ENCODE measurements at places on chromosomes 7 and 10. TPM values are rescaled to one million over a fixed set of nuclear protein-coding genes. Genes with fewer than 3 reads are reported as not detected.
A peak's percentile ranks its signal among the peaks of the same experiment; 100 is the strongest.

DNA sequence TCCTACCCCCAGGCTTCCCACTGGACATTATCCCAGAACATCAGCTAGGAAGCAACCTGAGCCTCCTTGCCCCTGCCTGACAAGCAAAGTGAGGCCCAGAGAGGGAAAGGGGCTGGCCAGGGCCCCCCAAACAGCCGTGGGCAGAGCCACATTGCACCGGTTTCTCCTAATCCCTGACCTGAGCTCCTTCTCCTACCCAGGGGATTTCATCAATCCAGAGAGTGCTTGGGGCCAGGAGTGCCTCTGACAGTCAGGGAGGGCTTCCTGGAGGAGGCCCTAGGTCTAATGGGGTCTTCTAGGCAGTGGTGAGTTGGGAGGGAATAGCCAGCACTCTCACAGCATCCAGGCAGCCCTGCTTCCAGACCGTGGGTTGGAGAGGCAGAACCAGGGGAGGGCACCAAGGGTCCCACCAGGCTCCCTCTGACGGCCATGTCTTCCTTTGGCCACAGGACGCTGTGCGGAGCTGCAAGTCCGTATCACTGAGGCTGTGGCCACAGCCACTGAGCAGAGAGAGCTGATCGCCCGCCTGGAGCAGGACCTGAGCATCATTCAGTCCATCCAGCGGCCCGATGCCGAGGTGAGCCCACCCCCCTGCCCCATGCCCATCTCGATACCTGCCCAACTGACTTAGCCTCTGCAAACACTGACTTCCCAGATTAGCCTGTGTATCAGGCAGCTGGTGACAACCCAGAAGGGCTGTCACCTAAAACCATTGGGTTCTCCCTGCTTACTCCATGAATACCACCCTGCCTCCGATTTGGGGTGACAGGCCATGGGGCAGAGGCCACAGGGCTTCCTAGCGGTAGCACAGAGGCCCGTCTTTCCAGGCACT, 13.5 kb upstream of the SH2B2 start:
- no peak for DNase-seq

The TRIL gene
- total RNA-seq = 2.4 TPM

The GHITM gene
- total RNA-seq = 552 TPM

- DNase-seq = no peak
Observed at GRCh38 chr10:52011118-52011517, 303.0 kb upstream of the DKK1 start.

DNA sequence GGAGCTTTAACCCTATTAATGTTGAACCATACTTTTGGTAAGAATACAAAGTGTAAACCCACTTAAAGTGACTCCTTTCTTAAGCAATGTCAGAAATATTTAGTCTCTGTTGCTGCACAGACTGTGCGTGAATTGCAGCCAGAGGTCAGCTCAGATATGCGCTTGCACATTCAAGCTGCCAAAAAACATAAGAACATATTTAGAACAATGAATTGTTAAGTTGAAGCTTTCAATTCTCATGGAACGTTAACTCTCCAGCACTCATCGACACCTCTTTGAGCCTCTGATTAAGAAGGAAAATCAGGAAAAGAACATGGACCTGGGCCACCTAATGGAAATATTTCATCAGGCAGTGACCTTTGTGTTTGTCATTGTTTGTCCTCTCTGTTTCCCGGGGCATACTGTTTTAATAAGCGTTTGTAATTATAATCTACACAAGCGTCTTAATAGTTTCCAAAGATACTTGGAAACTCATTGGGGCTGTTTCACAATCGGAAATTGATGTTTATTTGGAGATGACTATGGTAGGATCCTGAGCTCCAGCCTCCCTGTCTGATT, 193.0 kb upstream of the CELF2 start:
- peak; percentile 26 for DNase-seq

The DNAAF5 gene
- 26.5 TPM for total RNA-seq

The ST8SIA6 gene
- 5.3 TPM for total RNA-seq

DNA sequence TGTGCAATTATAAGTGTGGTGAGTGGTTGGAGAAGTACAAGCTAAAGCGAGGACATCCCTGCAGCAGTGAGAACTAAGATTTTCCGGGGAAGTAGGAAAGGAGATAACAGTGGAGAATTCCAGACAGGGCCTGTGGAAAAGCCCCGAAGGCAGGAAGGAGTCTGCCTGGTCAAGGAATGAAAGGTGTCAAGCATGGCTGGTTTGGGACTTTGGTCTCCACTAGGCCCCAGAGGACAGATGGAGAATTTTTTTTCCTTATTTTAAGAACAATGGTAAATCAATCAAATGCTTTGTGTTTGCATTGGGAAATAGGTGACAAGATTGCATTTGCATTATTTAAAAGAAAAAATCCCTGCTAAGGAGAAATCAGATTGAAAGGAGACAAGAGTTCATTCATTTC, 3.2 kb upstream of the CEP55 start:
- DNase-seq = no peak

GRCh38 chr7:129462420-129462819, 28.2 kb downstream of the STRIP2 start:
- no peak for DNase-seq

DNA sequence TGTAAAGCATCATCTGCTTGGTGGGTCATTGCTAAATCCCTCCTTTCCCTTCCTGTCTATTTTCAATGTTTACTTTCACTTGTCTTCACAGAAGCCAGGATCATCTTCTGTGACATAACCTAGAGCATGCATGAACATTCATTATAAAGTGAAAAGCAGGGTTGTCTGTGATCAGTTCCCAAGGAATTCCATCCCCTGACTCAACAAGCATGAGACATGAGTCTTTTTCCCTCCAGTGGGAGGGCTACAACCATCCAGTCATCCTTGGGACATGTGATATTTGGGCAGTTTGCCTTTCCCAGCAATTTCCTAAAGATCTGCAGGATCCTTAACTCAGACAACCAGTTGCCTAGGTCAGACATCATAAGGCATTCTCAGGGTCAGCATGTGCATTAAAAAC, 166.3 kb upstream of the TMEM196 start:
- DNase-seq = no peak

GRCh38 chr10:126561294-126561920, 109.1 kb downstream of the C10orf90 start:
- DNase-seq = no peak

The C10orf105 gene
- total RNA-seq = 0.05 TPM

GRCh38 chr10:36802490-36803153, 322.8 kb upstream of the ANKRD30A start:
- peak; percentile 33 for DNase-seq

The SUN3 gene
- not detected for total RNA-seq

The EPHA1 gene
- not detected for total RNA-seq

- DNase-seq = no peak
Observed at GRCh38 chr7:155884225-155885166, 72.2 kb upstream of the SHH start.

GRCh38 chr7:131355917-131356777, 28.5 kb downstream of the MKLN1 start:
- DNase-seq = peak; percentile 32

DNA sequence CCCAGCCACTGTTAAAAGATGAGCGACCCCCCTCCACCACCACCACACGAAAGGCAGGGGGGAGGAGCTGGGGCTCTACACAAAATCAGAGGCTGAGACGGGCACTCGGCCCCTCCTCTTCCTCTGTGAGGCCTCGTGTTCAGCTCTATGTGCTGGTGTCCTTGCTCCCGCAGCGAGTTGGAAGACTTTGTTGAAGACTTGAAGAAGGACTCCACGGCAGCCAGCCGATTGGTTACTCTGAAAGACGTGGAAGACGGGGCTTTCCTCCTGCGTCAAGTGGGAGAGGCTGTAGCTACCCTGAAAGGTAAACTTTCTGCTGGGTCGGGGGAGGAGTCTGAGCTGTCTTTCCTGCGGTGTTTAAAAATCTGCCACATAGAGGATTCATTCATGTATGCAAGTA, 203.7 kb downstream of the ARHGAP21 start:
- no peak for DNase-seq

DNA sequence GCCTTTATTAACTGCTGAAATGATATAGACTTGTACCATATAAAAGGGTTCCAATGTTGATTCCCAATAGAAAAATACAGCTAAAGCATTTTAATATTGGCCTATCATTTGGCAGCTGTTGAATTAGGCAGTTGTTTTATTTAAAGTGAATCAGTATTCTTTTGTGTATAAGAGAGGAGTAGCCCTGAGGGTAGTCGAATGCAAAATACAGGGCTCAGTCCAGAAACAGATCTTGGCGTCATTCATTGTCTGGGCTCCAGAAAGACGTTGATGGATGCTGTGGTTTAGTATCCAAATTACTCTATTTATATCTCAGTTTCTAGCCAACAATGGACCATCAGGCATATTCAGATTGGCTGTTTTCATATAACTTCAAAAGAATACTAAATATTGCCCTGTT, 193.6 kb downstream of the VTI1A start:
- DNase-seq = no peak

DNA sequence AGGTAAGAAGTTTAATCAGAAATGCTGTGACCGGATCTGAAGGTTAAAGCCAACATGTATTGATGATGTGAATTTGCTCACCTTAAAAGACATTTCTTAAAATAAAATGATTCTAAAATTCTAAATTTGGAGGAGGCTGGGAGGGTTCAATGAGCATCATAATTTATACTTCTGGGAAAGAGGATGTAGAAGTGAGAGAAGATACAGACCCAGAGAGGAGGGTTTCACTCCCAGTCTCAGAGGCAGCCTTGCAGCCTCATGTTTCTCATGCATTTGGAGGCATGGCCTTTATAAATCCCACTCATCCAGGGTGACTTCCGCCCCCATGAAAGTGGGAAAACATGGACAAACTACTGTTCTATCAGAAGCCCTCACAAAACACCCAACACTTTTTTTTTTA, 305.6 kb upstream of the PITRM1 start:
- no peak for DNase-seq

The WEE2 gene
- not detected for total RNA-seq

- DNase-seq = no peak
Observed at GRCh38 chr7:38703093-38703492, 71.9 kb upstream of the AMPH start.

DNA sequence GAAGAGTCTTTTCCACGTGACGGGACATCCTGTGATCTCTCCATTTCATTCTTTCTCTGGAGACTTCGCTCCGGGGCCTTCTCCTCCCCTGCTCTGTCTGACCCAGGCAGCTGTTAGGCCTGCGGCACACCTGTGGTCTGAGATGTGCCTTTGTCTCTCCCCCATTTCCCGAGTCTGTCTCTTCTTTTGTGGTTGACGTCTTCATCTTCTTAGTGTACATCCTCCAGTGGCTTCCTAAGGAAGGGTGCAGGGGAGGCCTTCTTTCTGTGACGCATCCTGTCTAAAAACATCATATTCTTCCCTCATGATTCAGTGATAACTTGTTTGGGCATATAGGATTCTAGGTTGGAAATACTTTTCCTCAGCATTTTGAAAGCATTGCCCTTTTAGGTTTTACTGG, 17.2 kb upstream of the ATP6V0E2 start:
- DNase-seq = no peak

- no peak for DNase-seq
Observed at GRCh38 chr7:48637382-48637781, 287.0 kb upstream of the CDC14C start.

DNA sequence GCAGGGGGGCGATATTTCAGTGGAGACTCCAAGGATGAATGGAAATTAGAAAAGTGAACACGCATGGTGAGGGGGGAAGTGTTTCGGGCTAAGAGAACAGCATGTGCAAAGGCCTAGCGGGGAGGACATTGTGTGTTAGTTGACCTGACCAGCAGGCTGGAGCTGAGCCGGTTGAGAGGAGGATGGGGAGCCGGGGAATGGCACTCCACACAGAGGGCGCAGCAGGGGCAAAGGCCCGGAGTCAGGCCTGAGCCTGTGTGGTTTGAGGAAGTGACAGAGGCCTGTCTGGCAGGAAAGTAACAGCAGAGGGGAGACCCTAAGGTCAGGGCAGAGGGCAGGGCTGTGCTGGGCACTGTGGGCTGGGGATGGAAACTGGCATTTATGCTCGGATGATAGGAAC, 83.2 kb upstream of the ZNF479 start:
- no peak for DNase-seq

The PON3 gene
- total RNA-seq = 0.81 TPM

DNA sequence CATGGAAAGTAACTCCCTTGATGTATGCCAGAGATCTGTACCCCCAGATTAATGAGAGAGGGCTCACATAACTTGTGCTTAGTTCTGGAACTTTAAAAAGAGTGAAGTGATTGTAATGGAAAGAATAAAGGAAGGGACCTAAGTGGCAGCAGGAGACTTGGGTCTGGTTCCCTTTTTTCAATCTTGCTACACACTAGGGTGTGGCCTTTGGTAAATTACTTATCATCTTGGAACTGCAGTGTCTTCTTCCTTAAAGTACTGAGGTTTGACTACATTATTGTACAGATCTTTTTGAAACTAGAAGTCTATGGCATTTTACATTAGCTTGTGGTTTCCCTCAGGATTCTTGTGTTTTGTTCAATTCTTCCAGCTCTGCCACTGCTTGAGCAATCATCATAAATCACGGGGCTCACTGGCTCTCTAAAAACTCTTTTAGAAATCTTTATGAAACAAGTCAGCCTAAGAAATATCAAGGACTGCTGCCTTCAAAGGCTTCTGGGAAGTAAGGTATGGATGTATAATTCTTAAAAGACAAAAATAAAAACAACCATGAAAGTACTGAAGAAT, 22.5 kb upstream of the CHRM2 start:
- DNase-seq = no peak

The NEUROG3 gene
- not detected for total RNA-seq

DNA sequence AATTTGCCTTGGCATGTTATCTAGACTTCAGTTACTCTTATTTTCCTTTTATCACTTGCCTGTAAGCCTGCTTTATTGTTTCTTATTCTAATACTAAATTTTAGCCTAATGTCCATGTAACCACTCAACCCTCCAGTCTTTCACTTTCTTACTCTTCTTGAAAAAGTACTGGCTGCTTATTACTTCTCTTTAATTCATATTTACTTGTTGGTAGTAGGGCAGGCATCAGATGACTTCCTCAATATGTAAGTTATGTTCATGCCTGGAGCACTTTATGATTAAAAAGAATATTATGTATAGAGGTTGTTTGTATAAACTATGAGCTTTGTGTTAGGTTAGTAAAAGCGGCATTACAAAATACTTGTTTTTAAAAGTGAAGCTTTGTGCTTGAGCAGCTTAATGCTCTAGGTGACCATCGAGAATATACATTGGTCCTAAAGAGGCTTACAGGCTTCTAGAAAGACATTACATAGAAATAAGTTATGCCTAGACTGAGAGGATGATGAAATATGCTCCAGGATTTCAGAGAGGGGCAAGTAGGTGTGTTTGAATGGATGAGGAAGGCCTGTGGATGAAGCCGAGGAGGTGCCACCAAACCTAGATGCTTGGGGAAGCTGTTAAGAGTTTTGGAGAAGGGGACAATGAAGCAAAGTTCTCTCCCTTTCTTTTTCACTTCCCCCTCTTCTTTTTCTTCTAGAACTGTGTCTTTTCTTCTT, 207.1 kb upstream of the HDAC9 start:
- no peak for DNase-seq

All from heart right ventricle (tissue), 16 donors.